Effector memory CD4-positive, alpha-beta T cell (primary cell): ENCODE measurements at places on chromosomes 4 and X.

- DNase-seq = no peak
- no peak overlapping the region for H3K4me3 ChIP-seq
- no peaks in the 10 kb centered on the region for H3K27me3 ChIP-seq
- no peaks in the 10 kb centered on the region for H3K4me1 ChIP-seq
- no peak overlapping the region for H3K27ac ChIP-seq
Observed at GRCh38 chrX:9578083-9578779, 113.4 kb downstream of the TBL1X start.

DNA sequence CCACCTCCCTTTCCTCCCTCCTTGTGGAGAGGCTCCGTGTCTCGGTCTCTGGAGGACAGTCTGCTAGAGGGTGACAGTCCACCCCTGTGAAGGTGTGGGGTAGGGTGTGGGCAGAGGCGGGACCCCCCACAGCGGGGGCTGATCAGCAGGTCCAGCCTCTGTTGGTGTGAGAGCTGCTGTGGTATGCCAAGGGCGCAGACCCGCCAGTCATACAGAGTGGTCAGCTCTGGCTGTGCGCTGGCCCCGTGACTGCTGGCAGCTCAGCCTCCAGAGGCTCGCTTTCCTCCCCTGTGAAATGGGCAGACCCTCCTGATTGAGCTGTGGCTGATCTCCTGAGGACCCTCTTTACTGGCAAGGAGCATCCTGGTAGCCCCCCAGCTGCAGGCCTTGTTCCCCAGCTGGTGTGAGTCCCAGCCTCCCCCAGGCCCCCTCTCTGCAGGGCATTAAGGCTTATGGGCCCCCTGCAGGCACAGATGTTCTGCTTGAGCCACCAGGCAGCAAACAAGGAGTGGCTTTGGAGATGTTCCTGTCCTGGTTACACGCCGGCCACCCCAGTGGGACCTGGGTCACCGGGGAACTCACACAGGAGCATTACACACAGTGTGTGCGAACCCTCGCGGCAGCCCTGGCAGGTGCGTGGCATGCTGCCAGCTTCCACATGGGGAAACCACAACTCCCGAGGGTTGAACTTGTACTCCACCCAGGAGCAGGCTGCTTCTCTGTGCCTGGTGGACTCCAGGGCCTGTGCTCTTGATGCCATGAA is 76.8 kb downstream of the PPP2R2C start:
- no peak for DNase-seq
- H3K4me3 ChIP-seq = no peak overlapping the region
- no peaks in the 10 kb centered on the region for H3K36me3 ChIP-seq

DNA sequence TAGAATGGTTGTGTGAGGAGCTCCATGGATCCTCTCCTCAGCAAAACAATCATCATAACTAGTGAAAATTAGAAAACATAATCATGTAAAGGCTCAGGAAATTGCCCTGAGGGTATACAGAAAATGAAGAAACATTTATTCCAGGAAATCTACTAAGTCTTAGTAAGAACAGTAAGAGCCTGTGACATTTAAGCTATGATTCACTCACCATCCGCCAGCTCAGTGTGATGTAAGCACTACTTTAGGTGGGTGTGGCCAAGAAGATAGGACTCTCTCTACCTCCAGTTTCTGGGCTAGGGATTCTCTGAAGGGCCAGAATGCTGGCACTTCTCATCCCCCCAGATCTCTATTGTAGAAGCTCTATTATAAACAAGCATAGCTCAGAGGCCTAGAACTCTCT is 147.5 kb downstream of the DLG3 start:
- H3K4me3 ChIP-seq = no peak overlapping the region
- H3K4me1 ChIP-seq = no peaks in the 10 kb centered on the region
- no peak for DNase-seq

- no peak for DNase-seq
- H3K4me1 ChIP-seq = no peaks in the 10 kb centered on the region
- no peaks in the 10 kb centered on the region for H3K36me3 ChIP-seq
- no peak within 1 kb of the TSS for H3K4me3 ChIP-seq
- peaks cover 3% of the 10 kb centered on the region for H3K27me3 ChIP-seq
Observed at GRCh38 chrX:12866451-12867377, at the start of gene TLR7. TSS of gene TLR7 (plus strand) at chrX:12867072. CDS start at chrX:12867579, 507 bp downstream.

- H3K27me3 ChIP-seq = no peaks in the 10 kb centered on the region
- H3K4me1 ChIP-seq = no peaks in the 10 kb centered on the region
- no peak for DNase-seq
Observed at GRCh38 chr4:74933562-74934015, 673 bp downstream of the PARM1 start.

GRCh38 chr4:40227284-40227683 is 30.5 kb downstream of the RHOH start:
- peaks cover 70% of the 10 kb centered on the region for H3K4me1 ChIP-seq
- H3K36me3 ChIP-seq = peaks cover 22% of the 10 kb centered on the region
- no peak for DNase-seq
- no peaks in the 10 kb centered on the region for H3K27me3 ChIP-seq
- H3K4me3 ChIP-seq = no peak overlapping the region
- H3K27ac ChIP-seq = peak overlapping the region; percentile 70
